ENCODE measurements at places on chromosomes 12 and 14.

- DNase-seq: no peak
Measured at GRCh38 chr12:124107351-124107750, 134.3 kb downstream of the ZNF664 start.

GRCh38 chr12:1644534-1645438 lies 15.8 kb downstream of the WNT5B start:
- peak; percentile 86 for DNase-seq

GRCh38 chr12:102197789-102198188 lies at the start of gene PMCH:
Gene PMCH (minus strand): TSS chr12:102197833. CDS start chr12:102197770, 63 bp downstream.
- DNase-seq: no peak

GRCh38 chr14:55241673-55242072 lies 29.5 kb upstream of the FBXO34 start:
- no peak for DNase-seq

DNA sequence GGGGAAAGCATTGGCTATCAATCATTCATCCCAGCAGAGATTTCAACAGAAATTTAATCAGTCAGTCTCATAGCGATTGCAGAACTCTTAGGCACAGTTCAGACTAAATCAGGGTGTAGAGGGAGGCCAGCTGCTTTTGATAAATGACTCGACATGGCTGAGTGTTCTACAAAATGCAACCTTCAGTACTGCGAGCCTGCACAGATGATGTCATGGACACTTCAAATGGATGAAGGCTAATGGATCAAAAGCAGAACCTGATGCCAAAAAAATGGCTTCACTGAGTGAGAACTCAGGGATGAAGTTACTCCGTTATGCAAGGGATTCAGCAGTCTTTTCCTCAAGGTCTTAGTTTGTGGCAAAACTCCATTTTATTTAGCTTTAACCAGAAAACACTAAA lies 167.3 kb downstream of the DACT1 start:
- DNase-seq: no peak

DNA sequence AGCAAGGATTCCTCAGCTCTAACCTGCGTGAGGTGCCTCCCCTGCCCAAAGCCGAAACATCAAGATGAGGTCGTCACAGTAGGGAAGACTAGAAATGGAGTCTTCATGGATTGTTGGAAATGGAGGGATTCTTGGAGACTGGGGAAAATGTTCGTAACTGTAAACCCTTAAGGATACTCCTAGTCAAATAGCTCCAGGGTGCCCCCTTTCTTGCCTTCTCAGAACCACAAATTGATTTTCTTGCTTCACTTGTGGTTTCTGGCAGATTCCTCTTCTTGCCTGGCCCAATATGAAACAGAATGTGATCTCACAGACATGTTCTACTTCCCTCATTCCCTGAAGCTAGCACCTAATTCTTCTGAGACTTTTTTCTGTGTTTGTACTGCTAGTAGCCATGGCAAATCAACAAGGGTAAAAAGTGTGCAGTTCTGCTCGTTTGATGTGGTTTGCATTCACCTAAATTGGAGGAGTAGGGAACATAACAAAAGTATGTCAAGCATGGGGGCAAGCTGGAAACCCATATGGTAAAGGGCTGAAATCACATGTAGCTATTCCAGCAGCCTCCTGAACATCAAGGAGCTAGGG lies 332.0 kb downstream of the PAWR start:
- DNase-seq: no peak

DNA sequence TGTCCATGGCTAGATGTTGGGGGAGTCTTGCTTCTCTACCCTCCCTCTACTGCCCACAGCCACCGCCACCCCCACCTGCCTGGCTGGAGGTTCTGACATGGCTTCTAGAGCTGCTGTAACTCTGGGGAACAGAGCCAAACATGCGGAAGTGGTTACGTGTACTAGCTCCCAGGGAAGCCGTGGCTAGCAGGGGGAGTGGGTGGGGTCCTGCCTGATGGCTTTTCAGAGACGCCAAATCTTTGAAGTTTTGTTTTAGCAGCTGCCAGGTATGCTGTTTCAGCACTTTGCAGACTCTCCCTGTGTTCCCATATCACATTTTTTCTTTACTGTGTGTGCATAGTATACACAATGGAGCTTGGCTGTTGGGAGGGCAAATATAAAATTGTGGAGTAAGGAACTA lies 150.3 kb downstream of the TGFB3 start:
- no peak for DNase-seq

DNA sequence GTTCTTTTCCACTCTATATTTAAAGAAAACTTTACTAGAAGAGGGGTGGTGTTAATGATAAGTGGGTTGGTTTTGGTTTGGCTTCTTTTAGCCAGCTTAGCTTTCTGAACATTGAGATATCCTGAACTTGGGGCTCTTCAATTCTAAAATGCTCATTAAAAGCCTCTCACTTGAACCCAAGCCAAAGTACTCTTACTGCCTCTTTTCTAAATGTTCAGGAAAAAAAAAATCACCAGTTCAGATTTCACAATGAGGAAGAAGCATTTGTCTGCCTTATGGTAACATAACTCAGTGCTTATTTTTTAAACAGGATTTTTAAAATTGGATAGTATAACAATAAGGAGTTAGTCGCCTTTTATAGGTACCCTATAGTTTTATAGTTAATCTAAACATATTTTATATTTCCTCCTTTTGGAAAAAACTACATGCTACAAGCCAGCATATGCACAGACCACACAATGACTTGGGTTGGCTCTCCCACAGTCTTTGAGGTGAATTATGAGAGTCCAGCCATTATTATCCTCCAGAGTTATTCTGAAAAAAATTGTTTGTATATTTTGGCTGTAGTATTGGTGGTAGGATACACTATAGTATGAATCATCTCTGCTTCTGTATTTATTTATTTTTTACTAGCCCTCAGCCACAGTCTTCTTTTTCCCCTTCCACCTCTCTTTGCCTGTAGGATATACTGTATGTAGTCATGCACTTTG lies 195.5 kb upstream of the TMPO start:
- DNase-seq: no peak

DNA sequence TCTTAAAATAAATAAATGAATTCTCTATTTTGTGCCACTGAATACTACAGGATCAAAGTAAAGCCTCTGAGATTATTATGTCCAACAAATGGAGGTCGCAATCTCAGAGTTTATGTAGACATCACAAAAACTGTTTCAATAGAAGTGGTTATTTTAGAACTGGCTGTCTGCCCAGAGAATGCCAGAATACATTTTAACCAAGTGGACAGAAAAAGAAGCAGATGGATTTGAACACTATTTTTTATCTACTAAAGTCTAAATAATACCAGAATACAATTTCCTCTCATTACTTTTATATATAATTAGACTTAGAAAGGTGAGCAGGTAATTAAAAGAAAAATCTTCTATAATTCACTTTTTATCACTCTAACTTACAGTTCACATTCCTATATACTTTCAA lies 118.3 kb downstream of the MED13L start:
- peak; percentile 54 for DNase-seq

- DNase-seq: no peak
Measured at GRCh38 chr14:103463149-103463548, 59.5 kb downstream of the CKB start.

GRCh38 chr14:53032161-53032803 lies 81.4 kb upstream of the FERMT2 start:
- no peak for DNase-seq

DNA sequence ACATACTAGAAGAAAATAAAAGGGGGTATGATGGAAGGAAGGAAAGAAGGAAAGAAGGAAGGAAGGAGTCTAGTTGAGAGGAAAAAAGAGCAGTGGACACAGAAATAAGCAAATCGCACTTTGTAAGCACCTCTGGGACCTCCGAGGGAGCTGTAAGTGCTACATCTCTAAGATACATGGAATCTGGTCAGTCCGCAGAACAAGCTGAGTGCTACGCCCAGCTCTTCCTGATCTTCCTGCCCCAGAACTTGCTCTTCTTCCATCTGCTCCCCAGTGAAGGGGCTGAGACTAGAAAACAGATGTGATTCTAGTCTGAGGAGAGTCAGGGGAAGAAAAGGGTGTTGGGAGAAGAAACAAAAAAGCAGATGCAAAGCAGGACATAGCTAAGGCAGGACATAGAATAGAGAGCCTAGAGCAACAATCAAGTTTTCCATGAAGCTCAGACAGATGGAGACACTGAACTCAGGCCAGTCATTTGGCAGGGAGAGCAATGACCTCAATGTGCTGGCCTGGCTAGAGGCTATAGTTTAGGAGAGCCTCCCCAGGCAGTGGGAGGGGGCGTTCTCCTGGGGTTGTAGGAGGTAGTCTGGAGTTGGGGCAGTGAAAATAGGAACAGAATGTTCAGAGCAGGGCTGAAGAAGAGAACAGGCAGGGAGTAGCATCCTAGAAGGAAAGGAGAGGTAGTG lies 1.7 kb upstream of the MFAP5 start:
- DNase-seq: no peak

DNA sequence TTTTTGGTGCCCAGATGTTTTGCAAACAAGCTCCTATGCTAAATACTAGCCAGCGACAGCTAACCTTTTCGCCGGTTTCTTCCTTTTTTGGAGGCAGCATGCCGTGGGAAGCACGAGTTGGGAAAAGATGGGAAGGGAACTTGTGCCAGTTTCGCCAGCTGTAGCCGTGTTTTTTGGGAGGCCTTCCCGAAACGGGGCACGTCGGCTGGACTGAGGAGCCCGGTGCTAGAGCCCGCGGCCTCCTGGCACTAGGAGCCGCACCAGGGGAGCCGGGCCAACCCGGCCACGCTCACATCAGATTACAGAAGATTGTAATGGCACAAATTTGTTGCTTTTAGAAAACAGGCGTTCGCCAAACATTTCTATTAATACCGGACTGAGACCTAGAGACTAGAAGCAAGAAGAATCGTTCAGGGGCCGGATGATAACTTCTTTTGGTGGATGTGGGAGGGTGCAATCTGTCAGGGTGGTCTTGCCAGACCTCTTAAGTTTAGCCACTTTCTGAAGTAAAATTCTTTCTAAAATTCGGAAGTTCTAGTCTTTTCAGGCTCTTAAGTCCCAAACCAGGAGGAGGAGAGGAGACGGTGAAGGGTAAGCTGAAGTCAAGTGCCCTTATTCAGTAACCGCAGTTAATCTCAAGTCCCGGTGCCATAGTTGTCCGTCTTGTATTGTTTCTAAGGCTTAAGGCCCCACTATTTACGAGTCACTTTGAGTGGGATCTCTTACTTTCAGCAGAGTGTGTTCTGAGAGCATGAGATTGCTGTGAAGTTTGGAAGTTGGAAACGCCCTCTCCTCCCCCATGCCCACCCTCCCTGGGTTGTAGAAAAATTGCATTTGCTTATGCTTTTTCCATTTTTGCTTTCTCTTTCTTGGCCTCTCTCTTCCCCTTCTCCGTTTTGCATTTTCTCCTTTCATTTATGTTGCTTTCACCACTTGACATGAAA lies 1.3 kb downstream of the RASSF3 start:
- peak; percentile 36 for DNase-seq

DNA sequence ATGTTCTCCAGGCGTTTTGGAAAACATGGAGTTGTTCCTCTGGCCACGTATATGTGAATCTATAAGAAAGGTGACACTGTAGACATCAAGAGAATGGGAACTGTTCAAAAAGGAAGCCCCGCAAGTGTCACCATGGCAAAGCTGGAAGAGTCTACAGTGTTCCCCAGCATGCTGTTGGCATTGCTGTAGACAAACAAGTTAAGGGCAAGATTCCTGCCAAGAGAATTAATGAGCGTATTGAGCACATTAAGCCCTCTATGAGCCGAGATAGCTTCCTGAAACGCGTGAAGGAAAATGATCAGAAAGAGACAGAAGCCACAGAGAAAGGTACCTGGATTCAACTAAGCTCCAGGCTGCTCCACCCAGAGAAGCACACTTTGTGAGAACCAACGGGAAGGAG lies 92.5 kb upstream of the EIF5 start:
- DNase-seq: peak; percentile 26

DNA sequence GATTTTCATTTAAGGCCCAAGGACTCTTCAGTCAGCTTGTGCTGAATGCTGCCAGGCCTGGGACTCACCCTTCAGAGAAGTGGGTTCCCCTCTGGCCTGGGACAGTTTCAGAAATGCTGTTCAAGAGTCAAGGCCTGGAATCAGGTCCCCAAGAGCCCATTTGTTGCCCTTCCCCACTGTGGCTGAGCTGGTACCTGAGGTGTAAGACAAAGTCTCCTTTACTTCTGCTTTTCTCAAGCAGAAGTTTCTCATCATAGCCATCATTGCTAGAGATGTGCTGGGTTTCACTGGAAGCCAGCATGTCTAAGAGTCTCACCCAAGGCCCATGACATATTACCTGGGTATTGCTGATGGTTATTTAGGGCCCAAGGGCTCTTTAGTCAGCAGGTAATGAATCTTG lies 8.9 kb downstream of the FANCM start:
- DNase-seq: no peak

- peak; percentile 12 for DNase-seq
Measured at GRCh38 chr12:111451649-111452129, 46.0 kb downstream of the SH2B3 start.

DNA sequence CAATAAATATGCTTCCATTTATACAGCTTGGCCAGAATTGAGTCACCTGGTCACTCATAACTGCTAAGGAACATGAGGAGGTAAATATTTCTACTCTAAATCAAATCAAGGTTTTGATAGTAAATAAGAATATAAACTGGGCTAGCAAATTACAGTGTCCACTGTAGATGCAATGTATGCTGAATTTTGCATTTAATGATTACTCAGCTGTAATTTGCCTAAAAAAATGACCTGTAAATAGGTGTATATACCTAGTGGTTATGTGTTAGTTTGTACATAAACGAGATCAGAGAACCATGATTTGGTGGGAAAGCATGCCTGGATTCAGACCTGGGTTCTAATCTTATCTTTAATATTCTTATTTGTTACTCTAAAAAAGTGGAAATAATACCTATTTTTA lies 76.6 kb upstream of the CNTN1 start:
- DNase-seq: no peak

- no peak for DNase-seq
Measured at GRCh38 chr14:67524634-67524963, 8.5 kb upstream of the PLEKHH1 start.

DNA sequence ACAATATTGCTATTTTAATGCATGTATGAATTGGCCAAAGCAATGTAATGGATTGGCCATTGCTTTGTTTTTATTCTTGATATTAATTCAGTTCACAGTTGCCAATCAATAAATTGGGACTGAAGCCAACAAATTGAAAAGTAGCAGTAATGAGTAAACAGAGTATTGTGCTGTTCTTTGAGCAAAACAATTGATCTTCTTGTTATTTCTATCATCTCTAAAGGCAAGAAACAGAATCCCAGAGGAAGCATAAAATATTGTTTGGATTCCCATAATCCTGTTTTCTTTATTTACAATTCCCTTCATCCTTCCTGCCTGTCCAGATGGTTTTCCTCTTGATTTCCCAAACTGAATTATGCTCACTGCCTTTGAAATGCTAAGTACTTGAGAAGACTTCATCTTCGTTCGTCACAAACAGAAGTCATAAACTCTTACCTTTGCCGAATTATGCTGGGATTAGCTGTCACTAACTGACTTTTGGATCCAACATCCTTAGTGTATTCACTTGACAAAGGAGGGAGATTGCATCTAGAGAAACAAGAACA lies 85.9 kb downstream of the ST8SIA1 start:
- DNase-seq: no peak

Data from NCI-H446 (cell line).